ENCODE measurements at places on chromosomes 7 and 10.

GRCh38 chr7:11130012-11130411, 156.3 kb downstream of the PHF14 start:
- DNase-seq, result no peak

DNA sequence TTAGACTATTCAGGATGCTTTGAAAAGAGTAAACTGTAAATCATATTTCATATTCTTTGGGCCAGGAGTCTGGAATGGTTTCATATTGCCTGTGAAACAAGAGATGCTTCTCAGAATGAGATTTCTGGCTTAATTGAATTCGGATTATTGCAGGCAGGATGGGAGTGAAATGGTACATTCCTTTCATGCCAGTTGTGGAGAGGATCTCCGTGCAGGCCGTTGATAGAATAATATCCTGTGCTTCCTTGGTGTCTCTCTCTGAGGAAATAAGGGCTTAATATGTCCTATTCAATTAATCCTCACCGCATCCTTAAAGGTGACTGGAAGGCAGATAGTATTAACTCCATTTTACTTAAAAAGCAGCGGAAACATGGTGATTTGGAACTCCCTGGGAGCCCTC, 56.6 kb downstream of the CUX1 start:
- no peak for DNase-seq

DNA sequence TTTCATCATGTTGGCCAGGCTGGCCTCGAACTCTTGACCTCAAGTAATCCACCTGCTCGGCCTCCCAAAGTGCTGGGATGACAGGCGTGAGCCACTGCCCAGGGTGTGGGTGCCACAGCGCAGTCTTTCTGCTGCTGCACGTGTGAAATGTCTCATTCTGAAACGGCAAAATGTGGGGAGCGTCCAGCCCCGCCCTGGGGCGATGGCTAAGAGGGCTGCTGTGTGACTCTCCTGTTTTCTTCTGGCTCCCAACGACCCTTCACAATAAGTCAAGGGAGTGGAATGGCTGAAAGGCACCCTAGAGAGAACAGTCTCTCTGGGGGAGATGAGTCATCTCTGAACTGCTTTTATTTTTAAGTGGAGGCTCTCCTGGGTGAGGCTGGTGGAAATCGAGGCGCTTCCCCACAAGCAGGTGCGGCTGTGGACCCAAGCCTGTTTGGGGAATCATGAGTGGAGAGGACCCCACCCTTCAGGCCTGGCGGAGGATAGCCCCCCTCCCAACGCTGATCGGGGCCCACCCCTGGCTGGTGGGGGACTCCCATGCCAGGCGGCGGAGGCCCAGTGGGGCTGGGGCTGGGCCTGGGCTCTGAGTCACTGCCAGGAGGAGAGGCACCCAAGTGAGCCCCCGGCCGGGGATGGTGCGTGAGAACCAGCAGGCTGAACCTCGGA, 18.0 kb downstream of the ADAP1 start:
- DNase-seq, result no peak

DNA sequence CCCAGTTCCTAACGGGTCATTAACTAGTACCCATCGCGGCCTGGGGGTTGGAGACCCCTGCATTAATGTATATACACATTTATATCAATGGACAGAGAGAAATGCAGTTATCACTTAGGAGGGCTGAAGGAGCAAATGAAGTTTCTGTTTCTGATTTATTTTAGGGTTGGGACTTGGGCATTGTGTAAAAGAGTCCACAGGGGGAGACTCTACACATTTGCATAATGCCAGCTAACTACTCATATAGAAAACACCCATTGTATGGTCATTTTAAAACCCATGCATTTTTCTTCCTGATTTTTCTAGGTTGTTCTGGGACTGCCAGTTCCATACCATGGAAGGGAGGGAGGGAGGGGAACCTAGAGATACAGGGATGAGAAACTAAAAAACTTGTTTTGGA, 23.5 kb downstream of the BCCIP start:
- no peak for DNase-seq

- no peak for DNase-seq
These were observed 5.2 kb upstream of the NOLC1 start for GRCh38 chr10:102146971-102147428.

DNA sequence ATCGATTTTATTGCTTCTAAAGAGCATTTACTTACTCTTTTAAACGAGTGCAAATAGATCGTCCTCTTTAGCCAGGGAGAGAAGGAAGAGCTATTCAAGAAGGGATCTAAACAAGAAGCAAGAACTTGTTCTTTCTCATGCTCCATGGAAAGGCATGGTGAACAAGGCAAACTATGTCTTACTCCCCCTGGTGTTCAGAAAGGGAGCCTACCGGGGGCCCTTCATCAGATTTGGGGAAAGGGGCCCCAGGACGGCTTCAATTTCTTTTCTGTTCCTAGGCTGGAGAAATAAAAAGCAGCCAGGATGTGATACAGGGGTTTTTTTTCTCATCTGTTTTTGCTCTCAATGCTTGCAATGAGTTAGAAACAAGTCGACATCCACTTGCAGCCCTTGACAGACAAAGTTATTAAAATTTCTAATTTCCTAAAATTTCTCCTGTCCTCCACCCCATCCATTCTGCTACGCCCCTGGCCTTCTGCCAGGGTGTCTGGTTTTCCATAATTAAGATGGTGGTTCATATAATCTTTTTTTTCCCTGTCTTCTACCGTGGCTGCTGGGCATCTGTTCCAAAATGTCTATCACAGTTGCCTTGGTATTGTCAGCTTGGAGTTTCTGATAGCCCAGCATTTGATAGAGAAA, 214.4 kb downstream of the CREB5 start:
- no peak for DNase-seq

GRCh38 chr10:46255801-46256747, 30.7 kb upstream of the ANTXRL start:
- DNase-seq, result peak; percentile 39

DNA sequence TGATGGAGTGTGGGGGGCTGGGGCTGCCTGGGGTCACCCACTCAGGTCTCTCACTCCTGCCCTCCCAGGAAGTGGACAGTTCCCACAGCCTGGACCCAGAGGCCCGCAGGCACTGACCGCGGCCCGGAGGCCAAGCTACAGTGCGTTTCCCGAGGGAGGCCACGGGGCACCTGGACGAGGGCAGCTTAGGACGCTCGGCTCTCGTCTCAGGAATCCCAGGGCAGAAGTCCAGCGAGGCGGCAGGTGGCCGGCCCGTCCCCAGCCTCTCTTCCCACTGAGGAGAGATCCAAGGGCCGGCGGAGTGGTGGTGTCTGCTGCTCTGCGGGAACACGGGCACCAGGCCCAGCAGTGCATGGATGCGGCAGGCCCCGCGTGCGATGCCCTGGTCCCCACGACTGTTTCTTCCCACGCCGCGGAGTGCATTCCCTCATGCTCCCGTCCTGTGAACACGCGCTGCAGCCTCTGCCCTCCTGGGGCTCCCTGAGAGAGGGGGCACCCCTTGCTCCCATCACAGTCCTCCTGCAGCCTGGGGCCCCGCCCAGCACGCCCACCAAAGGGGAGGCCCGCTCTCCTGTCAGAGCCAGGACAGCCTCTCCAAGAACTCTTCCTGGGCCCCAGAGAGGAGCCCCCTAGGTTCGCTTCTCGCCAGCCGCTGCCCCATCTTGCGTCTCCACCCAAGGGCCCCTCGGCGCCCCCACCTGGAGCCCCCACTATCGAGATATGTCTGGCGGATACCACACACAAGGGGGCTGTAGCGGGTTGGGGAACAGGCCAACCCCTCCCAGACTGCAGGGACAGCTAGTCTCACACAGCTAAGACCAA, 24.3 kb upstream of the GPR146 start:
- no peak for DNase-seq

DNA sequence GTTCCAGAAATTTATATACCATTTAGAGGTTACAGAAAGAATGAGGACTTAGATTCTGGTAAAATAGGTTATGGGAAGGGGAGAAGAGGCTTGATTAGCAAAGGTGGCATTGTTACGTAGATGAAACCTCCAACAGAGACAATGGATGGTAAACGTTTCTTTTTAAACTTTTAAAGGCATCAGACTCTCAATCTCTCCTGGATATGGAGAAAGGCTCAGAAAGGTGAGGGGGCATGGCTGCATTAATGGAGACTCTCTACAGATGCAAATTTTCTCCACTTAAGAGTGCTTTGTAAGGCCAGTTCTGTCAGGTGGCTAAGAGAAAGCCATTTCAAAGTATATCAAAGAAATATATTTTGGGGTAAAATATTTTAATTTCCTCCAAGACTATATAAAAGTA, 240.9 kb upstream of the PTER start:
- DNase-seq, result no peak

- DNase-seq, result no peak
These were observed 47.2 kb downstream of the SORBS1 start for GRCh38 chr10:95513941-95514392.

DNA sequence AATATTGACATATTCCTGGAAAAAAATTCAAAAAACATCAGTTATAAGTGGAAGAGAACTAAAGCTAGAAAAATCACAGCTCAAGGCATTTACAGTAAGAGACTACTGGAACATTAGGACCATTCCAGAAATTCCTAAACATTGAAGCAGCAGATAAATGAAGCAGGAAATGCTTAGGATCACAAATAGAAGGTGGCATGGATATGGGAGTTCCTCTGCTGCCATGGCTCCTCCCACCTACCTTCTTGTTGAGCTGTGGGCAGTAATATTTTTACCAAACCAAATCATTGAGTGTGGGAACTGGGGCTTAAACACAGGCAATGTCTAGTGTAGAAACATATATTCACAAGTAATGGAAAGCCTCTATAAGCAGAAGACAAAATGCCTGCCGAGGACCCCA, 292.8 kb downstream of the ANKRD7 start:
- DNase-seq, result no peak

GRCh38 chr10:110017052-110017451, 9.3 kb downstream of the ADD3 start:
- DNase-seq, result no peak

GRCh38 chr10:16770670-16771069, 46.6 kb downstream of the RSU1 start:
- no peak for DNase-seq

- DNase-seq, result no peak
These were observed 235.4 kb downstream of the TRIL start for GRCh38 chr7:28722684-28723083.

DNA sequence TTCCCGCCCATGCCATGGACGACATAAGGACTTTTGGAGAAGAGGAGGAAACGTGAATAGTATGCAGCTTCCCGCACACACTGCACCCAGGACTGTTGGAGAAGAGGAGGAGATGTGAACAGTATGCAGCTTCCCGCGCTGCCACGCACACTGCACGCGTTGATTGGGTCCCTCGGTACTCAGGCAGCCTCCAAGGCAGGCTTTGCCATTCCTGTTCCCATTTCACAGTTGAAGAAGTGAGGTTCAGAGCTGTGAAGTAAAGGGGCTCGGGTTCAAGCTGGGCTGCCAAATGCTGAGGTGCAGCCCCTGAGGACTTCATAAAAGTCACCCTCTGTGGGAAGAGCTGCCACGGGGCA, 147.9 kb upstream of the FAM20C start:
- DNase-seq, result no peak

GRCh38 chr10:62652564-62652963, 152.0 kb upstream of the ADO start:
- DNase-seq, result no peak

All from effector memory CD8-positive, alpha-beta T cell (primary cell).